Activated CD8-positive, alpha-beta memory T cell treated with anti-CD3 and anti-CD28 coated beads for 48 hours (primary cell): ENCODE measurements at places on chromosomes 6 and 20.

DNA sequence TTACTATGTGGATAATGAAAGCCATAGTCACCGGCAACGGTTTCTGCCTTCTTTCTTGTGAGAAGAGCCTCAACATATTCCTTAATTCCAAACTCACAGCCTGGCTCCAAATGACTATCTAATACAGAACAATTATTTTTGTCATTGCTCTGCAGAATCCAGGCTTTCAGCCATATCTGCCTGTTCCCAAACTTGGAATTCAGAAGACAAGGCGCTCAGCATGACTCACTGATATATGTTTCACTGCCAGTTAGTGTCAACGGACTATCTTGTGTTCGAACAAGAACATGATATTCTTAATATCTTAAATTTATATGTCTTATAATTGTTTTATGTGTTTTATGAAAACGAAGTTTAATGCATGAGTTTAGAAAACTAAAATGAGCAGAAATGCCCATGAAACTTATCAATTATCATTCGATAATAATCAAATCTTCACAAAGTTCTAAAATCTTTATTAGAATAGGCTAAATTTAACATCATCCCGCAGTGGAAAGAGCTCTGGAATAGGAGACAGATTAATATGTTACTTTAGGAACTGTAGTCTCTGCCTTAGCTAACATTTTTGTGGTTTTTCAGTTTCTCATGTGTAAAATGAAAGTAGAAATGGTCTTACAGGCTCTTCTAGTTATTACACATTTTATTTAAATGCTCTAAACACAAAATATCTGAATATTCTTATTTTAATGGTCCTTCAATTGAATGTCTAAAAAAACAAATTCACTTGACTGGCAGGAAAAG lies 669.3 kb upstream of the GJE1 start:
- no peak for DNase-seq

DNA sequence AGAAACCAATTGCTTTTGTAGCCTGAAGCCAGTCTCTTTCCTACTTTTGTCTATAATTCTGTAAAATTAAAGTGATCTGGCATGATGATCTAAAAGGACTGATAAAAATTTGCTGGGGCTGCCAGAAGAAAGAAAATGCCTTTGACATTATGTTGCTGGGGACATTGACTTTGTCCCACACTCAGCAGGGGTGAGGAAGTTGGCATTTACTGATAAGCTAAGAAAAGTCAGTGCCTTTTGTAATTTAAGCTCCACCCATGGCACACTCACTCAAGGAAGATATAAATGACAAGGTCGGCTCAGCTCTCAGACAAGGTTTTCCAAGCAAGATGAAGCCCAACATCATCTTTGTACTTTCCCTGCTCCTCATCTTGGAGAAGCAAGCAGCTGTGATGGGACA lies at the start of gene SEMG1:
Gene SEMG1 (plus strand): TSS at position 309 of the 400 bp plus-strand sequence. CDS start 21 bp downstream, at position 330.
- DNase-seq, result no peak

GRCh38 chr6:39517756-39518155 lies 195.3 kb upstream of the KCNK16 start:
- DNase-seq, result no peak

DNA sequence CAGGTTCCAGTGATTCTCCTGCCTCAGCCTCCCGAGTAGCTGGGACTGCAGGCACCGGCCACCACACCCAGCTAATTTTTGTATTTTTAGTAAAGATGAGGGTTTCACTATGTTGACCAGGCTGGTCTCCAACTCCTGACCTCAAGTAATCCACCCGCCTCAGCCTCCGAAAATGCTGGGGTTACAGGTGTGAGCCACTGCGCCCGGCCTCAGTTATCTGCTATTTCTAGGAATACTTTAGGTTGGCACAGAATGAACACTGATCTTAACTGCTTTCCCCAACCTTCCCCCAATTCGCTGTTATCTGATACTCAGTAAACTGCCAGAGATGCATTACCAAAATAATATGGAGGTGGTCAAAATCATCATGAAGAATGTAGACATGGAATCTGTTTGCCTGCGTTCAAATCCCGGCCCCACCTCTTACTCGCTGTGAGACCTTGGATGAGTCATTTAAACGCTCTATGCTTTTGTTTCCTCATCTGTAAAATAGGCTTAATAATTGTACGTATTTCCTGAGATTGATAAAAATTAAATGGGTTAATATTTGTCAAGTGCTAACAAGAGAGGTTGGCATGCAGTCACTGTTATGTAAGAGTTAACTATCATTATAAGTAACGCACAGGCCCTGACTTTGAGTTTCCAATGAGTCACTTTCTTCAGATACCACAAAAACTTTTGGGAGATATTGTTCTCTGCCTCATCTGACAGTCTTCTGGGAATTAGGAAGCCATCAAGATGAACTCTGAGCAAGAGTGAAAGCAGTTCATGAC lies 44.5 kb upstream of the NCOA3 start:
- no peak for DNase-seq

DNA sequence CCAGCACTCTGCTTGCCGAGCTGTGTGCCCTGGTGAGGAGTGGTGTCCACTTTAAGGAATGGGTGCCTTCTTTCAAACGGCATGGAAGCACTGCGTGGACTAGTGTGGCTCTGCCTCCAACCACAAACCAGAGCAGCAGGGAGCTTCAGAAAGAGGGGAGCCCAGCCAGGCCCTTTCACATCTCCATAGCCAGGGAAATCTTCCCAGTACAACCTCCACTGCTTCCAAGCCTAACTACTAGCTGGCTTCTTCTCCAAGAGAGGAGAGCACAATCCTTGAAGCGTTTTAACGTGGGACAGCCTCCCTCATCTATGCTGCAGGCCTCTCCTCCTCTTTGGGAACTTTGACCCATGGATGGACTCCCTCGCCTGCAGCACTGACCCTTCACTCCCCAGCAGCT lies 26.7 kb downstream of the TNXB start:
- no peak for DNase-seq

DNA sequence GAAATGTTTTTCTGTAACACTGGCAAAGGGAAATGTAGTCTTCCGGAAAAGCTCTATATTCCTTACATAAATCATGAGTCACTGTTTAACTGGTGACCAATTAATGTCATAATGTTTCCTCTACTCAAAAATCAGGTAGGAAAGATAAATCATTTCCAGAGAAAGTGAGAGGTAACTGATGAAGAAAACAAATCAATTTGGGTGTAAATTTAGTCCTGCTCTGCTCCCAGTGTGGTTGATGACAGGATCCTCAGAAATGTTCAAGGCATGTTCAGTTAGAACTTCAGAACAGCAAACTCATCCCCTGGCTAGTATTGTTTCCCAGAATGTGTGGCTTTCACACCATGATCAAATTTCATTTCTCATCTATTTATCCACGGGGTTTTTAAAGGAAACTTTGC lies 38.8 kb upstream of the SPACA1 start:
- no peak for DNase-seq
